ENCODE measurements at places on chromosomes 2 and 18. TPM values are rescaled to one million over a fixed set of nuclear protein-coding genes. Genes with fewer than 3 reads are reported as not detected.

DNA sequence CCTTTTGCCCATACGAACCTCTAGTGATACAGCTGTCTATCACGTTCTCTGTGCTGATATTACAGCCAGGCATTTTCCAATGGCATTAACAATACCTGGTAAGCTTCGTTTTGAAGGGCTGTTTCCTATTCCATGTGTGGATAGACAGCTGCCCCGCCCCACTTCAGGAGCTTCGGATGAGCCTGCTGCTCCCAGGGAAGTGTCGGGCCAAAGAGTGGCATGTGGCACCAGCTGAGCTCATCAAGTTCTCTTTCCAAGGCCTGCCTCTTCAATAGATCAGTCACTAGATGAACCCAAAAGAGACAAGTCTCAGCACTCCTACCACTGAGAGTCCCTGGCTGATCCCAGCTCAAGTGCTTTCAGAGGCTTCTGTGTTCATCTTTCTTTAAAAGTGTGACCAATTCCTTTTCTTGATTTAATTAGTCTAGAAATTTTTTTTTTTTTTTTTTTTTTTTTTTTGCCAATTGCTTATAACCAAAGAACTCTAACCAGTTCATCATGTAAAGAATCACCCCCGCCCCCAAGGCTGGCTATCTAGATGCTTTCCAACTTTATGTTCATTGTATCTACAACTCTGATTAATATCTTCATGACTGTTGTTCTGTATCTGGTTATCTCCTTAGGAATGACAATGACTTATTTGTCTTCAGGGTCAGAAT, 46.6 kb downstream of the HDAC4 start:
- H3K27me3 ChIP-seq, result no peaks in the 10 kb centered on the region
- DNase-seq, result no peak
- H3K27ac ChIP-seq, result no peak overlapping the region
- H3K4me1 ChIP-seq, result peaks cover 14% of the 10 kb centered on the region
- H3K36me3 ChIP-seq, result peaks cover 25% of the 10 kb centered on the region

- DNase-seq, result peak; percentile 38
- H3K27ac ChIP-seq, result no peak overlapping the region
- no peaks in the 10 kb centered on the region for H3K27me3 ChIP-seq
- H3K36me3 ChIP-seq, result no peaks in the 10 kb centered on the region
- no peak overlapping the region for H3K4me3 ChIP-seq
Observed at GRCh38 chr2:190382851-190383250, 25.3 kb upstream of the MFSD6 start.

HOXD11 gene
- not detected for polyA plus RNA-seq

GRCh38 chr18:58310517-58310916, 266.5 kb downstream of the NEDD4L start:
- H3K27me3 ChIP-seq, result no peaks in the 10 kb centered on the region
- H3K27ac ChIP-seq, result no peak overlapping the region
- peaks cover 15% of the 10 kb centered on the region for H3K4me1 ChIP-seq
- no peak for DNase-seq
- H3K4me3 ChIP-seq, result no peak overlapping the region

GRCh38 chr2:119156891-119157773, 1.4 kb downstream of the C1QL2 start:
- H3K27ac ChIP-seq, result no peak overlapping the region
- no peak overlapping the region for H3K4me3 ChIP-seq
- peaks cover 71% of the 10 kb centered on the region for H3K27me3 ChIP-seq
- peaks cover 5% of the 10 kb centered on the region for H3K4me1 ChIP-seq

POTEC gene
- not detected for polyA plus RNA-seq

DNA sequence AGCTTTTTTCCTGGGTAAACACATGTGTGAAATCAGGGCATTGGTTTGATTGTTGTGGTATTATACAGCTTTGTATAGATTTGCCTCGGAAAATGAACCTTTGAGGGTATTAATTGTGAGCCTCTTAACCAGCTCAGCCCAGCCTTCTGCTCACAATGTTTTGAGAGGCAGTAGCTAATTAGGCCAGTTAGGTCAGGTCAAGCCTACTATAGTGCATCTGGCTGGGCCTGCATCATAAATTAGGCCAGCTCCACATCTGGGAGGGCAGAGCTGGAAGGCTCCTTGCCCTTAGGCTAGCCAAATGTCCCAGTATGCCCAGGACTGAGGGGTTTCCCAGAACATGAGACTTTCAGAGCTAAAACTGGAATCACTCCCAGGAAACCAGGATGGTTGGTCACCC, 43.0 kb downstream of the LRATD1 start:
- H3K27me3 ChIP-seq, result no peaks in the 10 kb centered on the region
- no peak overlapping the region for H3K27ac ChIP-seq
- H3K4me1 ChIP-seq, result no peaks in the 10 kb centered on the region
- no peaks in the 10 kb centered on the region for H3K36me3 ChIP-seq
- H3K4me3 ChIP-seq, result no peak overlapping the region

DNA sequence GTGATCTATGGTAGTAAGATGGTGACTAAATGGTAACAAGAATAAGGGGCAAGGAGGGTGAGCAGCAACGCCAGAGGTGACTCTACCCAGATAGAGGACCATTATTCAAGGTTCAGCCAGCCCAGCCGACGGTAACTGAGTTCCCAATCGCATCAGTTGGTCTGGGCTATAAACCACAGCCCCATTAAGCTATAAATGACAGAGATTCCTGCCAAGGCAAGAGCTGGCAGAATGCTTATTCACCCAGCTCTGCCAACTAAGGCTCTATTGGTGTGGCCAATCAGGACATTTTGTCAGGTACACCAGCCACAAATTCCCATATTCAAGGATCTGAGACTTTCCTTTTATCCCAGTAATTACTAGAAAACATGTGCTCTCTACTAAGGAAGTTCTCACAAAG, 3.6 kb downstream of the CHN1 start:
- peaks cover 4% of the 10 kb centered on the region for H3K4me1 ChIP-seq
- H3K27ac ChIP-seq, result no peak overlapping the region
- H3K27me3 ChIP-seq, result peaks cover 49% of the 10 kb centered on the region
- DNase-seq, result no peak
- no peaks in the 10 kb centered on the region for H3K36me3 ChIP-seq
- H3K4me3 ChIP-seq, result no peak overlapping the region

GRCh38 chr2:196337208-196337953, 166.0 kb upstream of the STK17B start:
- H3K27ac ChIP-seq, result peak overlapping the region; percentile 80
- peak; percentile 5 for DNase-seq
- no peaks in the 10 kb centered on the region for H3K27me3 ChIP-seq
- H3K4me1 ChIP-seq, result peaks cover 20% of the 10 kb centered on the region

DNA sequence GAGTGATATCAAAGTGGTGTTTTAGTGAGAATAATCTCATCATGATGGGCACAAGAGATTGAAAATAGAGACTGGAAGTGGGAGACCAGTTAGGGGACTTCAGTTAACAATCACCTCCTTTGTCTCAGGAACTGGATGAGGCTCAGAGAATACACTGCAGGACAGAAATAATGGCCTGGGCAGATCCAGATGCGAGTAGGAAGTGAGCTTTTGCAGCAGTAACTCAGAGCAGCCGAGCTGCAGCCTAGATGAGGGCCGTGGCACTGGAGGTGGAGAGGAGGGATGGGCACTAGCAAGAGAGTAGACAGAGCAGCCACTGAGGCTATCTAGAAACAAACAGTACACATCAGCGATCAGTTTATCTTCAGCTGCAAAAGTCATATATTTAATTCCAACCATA, 48.6 kb downstream of the CYB5A start:
- DNase-seq, result no peak
- H3K36me3 ChIP-seq, result no peaks in the 10 kb centered on the region
- H3K27ac ChIP-seq, result peak overlapping the region; percentile 35
- H3K4me1 ChIP-seq, result no peaks in the 10 kb centered on the region

DNA sequence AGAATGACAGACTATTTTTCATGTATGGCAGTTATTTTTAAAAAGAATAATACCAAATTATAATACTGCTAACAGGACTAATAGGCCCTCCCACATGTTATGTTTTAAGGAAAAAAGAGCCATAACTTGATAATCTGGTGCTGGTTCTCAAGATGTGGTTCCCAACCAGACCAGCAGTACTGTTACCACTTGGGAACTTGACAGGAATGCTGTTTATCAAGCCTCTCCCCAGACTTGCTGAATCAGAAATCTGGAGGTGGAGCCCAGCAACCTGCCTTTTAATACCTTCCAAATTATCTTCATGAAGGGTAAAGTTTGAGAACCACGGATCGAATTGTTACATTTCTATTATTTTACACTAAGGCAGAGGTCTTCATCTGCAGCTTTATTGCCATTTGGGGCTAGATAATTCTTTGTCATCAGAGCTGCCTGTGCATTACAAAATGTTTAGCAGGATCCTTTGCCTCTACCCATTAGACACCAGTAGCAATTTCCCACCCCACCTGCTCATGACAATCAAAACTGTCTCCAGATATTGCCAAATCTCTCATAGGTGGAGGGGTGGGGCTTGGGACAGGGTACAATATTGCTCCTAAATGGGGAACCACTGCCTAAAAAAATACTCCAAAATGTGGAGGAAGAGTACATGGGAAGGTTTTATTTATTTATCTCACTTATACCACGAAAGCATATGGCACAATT, 629.6 kb downstream of the ARHGAP15 start:
- H3K4me1 ChIP-seq, result no peaks in the 10 kb centered on the region
- no peak overlapping the region for H3K4me3 ChIP-seq
- DNase-seq, result no peak
- H3K36me3 ChIP-seq, result peaks cover 4% of the 10 kb centered on the region
- H3K27me3 ChIP-seq, result no peaks in the 10 kb centered on the region

- no peak for DNase-seq
- no peak overlapping the region for H3K27ac ChIP-seq
- peaks cover 27% of the 10 kb centered on the region for H3K4me1 ChIP-seq
- H3K36me3 ChIP-seq, result peaks cover 58% of the 10 kb centered on the region
Observed at GRCh38 chr18:45871431-45872084, 46.1 kb downstream of the SIGLEC15 start.

- no peak for DNase-seq
- H3K27me3 ChIP-seq, result peaks cover 27% of the 10 kb centered on the region
- no peaks in the 10 kb centered on the region for H3K4me1 ChIP-seq
- H3K27ac ChIP-seq, result no peak overlapping the region
Observed at GRCh38 chr18:62485684-62486083, 37.1 kb upstream of the ZCCHC2 start.

FAM228A gene
- not detected for polyA plus RNA-seq

- no peaks in the 10 kb centered on the region for H3K4me1 ChIP-seq
- no peaks in the 10 kb centered on the region for H3K36me3 ChIP-seq
- no peaks in the 10 kb centered on the region for H3K27me3 ChIP-seq
- H3K4me3 ChIP-seq, result no peak overlapping the region
- no peak overlapping the region for H3K27ac ChIP-seq
Observed at GRCh38 chr2:41400088-41400665, 647.6 kb upstream of the PKDCC start.

- peaks cover 10% of the 10 kb centered on the region for H3K27me3 ChIP-seq
- H3K27ac ChIP-seq, result no peak overlapping the region
- no peaks in the 10 kb centered on the region for H3K36me3 ChIP-seq
- H3K4me1 ChIP-seq, result peaks cover 10% of the 10 kb centered on the region
- DNase-seq, result no peak
Observed at GRCh38 chr2:105597806-105598803, 146.6 kb upstream of the NCK2 start.

GRCh38 chr2:138239902-138240491, 261.6 kb upstream of the SPOPL start:
- no peaks in the 10 kb centered on the region for H3K4me1 ChIP-seq
- H3K4me3 ChIP-seq, result no peak overlapping the region
- no peak overlapping the region for H3K27ac ChIP-seq
- no peak for DNase-seq
- no peaks in the 10 kb centered on the region for H3K36me3 ChIP-seq
- no peaks in the 10 kb centered on the region for H3K27me3 ChIP-seq

DNA sequence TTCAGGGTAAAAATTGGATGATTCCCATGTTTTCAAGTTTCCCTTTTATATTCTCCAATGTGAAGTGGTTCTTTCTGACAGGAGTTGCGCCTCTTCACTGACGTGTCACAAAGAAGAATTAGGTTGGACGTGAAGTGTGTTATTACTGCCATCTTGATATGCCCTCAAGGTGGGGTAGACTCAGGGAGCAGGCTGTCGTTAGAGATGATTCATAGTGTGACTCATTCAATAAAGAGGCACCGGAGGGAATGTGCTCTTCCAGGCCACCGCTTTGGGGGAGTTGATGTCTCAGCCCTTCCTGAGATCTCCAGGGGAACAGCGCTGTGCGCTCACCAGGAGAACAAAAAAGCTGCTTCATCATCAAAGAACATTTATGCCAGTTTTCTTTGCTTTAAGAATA, 3.6 kb upstream of the DGKD start:
- peak overlapping the region; percentile 87 for H3K27ac ChIP-seq
- no peaks in the 10 kb centered on the region for H3K27me3 ChIP-seq
- no peak for DNase-seq
- peaks cover 5% of the 10 kb centered on the region for H3K36me3 ChIP-seq
- peaks cover 85% of the 10 kb centered on the region for H3K4me1 ChIP-seq
- peak overlapping the region; percentile 35 for H3K4me3 ChIP-seq

AOX1 gene
- not detected for polyA plus RNA-seq

GRCh38 chr2:235070063-235070706, 118.4 kb downstream of the SH3BP4 start:
- H3K27me3 ChIP-seq, result peaks cover 7% of the 10 kb centered on the region
- H3K4me3 ChIP-seq, result no peak overlapping the region
- DNase-seq, result no peak
- no peaks in the 10 kb centered on the region for H3K36me3 ChIP-seq

GRCh38 chr18:7946734-7947377, 379.7 kb downstream of the PTPRM start:
- DNase-seq, result no peak
- H3K4me1 ChIP-seq, result no peaks in the 10 kb centered on the region
- no peak overlapping the region for H3K4me3 ChIP-seq
- H3K27ac ChIP-seq, result no peak overlapping the region
- H3K27me3 ChIP-seq, result no peaks in the 10 kb centered on the region
- no peaks in the 10 kb centered on the region for H3K36me3 ChIP-seq

DNA sequence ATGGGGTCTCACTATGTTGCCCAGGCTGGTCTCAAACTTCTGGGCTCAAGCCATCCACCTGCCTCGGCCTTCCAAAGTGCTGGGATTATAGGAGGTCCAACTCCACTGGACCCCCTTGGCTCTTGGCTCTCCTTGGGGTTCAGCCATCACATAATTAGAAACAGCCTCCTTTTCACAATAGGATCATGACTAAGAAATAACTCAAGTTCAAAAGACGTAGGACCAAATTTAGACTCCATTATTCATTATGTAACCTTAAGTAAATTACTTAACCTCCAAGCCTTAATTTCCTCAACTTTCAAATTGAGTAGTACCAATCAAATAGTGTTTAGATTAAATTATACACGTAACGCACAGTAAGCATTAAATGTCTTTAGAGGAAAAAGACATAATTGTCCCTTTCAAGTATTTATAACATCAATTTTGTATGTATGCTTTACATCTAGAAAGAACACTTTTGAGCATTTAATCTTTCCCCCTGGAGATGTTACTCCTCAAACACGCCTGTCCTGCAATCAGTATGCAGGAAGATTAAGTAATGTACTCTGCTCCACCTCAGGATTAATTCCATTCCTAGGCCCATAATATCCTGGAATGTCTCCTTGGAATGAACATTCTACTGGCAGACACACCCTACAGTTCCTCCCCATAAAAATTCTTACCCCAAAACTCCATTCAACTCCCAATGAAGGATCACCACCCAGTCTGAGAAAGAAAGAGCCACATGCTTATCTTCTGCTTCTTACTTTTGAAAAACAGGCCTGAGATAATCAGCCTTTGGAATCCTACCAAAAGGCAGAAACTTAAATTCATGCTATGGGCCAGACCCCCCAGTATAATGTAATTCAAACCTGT, 49.1 kb downstream of the COBLL1 start:
- no peak for DNase-seq
- peaks cover 6% of the 10 kb centered on the region for H3K36me3 ChIP-seq
- no peaks in the 10 kb centered on the region for H3K27me3 ChIP-seq
- no peak overlapping the region for H3K4me3 ChIP-seq
- peak overlapping the region; percentile 72 for H3K27ac ChIP-seq

Data from naive B cell (primary cell).